Diencephalon (tissue), 1 donor: ENCODE measurements at places on chromosomes 1 and 21. TPM values are rescaled to one million over a fixed set of nuclear protein-coding genes. Genes with fewer than 3 reads are reported as not detected.

LCE3E gene
- total RNA-seq = not detected

FAM177B gene
- 0.23 TPM for total RNA-seq

HHIPL2 gene
- 0.23 TPM for total RNA-seq

UBE2U gene
- total RNA-seq = not detected

NCAM2 gene
- total RNA-seq = 162 TPM

PIGR gene
- not detected for total RNA-seq

ASCL5 gene
- total RNA-seq = 0.23 TPM

RGS18 gene
- total RNA-seq = 1.8 TPM

OLIG2 gene
- 51.4 TPM for total RNA-seq

HCRTR1 gene
- total RNA-seq = 2.5 TPM

RHBG gene
- not detected for total RNA-seq

HSPA6 gene
- 1.2 TPM for total RNA-seq

KANK4 gene
- 2.3 TPM for total RNA-seq

CD1D gene
- 0.23 TPM for total RNA-seq

MYOG gene
- not detected for total RNA-seq

TLR5 gene
- total RNA-seq = 1.8 TPM

C1orf50 gene
- total RNA-seq = 13.6 TPM

ZNF678 gene
- total RNA-seq = 43.8 TPM

SAMSN1 gene
- total RNA-seq = 10.1 TPM

ADCY10 gene
- total RNA-seq = 0.69 TPM

CYP4A22 gene
- total RNA-seq = not detected

AKIRIN1 gene
- total RNA-seq = 82.6 TPM

NBPF14 gene
- 9.9 TPM for total RNA-seq

ANKRD65 gene
- 1.6 TPM for total RNA-seq

AHCTF1 gene
- 37.8 TPM for total RNA-seq

CFHR1 gene
- total RNA-seq = 2.5 TPM

SPOCD1 gene
- total RNA-seq = 0.23 TPM

OVAAL gene
- not detected for total RNA-seq

ZNF593OS gene
- not detected for total RNA-seq

RSPH1 gene
- 9.9 TPM for total RNA-seq

FOXO6 gene
- 4.8 TPM for total RNA-seq

TFF3 gene
- not detected for total RNA-seq

UMODL1 gene
- not detected for total RNA-seq

KIRREL1 gene
- total RNA-seq = 21.2 TPM

SLC25A34 gene
- 0.23 TPM for total RNA-seq

XCL1 gene
- 0.23 TPM for total RNA-seq

SLAMF1 gene
- total RNA-seq = not detected

NHLH1 gene
- 0.23 TPM for total RNA-seq

LCE2B gene
- total RNA-seq = not detected

FCRL1 gene
- total RNA-seq = 0.23 TPM

VCAM1 gene
- 51.0 TPM for total RNA-seq

HAO2 gene
- not detected for total RNA-seq

NDC1 gene
- 36.0 TPM for total RNA-seq

CELA2A gene
- not detected for total RNA-seq

GPR37L1 gene
- total RNA-seq = 6.5 TPM

TMEM54 gene
- total RNA-seq = 4.4 TPM
